ENCODE measurements at places on chromosomes 12 and 14.

DNA sequence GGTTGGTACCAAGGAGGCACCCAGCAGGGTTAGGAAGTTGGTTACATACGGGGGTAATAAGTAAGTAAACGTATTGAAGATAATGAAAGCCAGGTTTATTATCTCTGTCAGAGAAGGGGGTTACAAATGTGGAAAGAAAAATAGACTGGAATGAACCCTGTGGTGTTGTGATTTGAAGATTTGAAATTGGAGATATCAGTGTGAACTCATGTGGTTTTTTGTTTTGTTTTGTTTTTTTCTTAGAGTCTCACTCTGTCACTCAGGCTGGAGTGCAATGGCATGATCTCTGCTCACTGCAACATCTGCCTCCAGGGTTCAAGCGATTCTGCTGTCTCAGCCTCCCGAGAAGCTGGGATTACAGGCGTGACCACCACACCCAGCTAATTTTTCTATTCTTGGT lies 14.1 kb upstream of the SLC25A3 start:
- no peak for DNase-seq

GRCh38 chr12:125687403-125687802 lies 622.2 kb downstream of the AACS start:
- no peak for DNase-seq

GRCh38 chr14:98428483-98428994 lies 843.5 kb downstream of the BCL11B start:
- no peak for DNase-seq

GRCh38 chr14:61596990-61597389 lies 98.3 kb upstream of the HIF1A start:
- DNase-seq, result no peak

GRCh38 chr12:124683152-124684124 lies 116.0 kb upstream of the NCOR2 start:
- DNase-seq, result no peak

- no peak for DNase-seq
These were observed 513.1 kb downstream of the KCNH5 start for GRCh38 chr14:62532181-62532580.

DNA sequence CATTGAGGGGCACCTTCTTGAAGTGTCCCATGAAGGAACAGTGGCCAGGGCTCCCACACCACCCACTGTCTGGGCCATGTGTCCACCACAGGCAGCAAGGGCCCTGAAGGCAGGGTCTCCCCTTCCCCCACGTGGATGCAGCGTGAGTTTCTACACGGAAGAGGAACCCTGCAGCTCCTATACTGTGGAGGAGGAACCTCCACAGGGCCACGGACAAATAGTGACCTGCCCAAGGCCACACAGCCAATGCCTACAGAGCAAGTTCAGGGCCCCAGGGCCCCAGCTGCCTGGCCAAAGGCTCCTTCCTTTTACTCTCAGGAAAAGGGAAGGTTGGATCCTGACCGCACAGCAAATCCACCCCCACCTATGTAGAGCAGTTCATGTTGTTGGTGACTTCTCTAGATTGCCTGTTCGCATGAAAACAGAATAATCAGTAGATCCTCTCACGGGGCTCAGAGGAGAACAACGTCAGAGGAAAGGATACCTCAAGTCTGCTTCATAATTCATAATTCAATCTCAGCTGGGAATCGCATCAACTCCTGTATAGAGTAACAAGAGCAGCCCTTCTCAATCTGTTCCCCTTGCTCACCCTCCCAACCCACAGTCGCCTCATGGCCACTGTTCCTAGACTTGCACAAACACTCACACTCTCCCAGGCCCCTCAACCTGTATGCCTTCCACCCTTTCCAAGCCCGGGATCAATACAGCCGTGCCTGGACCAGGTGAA lies 11.1 kb upstream of the KRT73 start:
- DNase-seq, result no peak

- DNase-seq, result no peak
These were observed 28.8 kb downstream of the ATXN2 start for GRCh38 chr12:111570084-111570961.

GRCh38 chr14:47447076-47447475 lies 228.3 kb downstream of the MDGA2 start:
- no peak for DNase-seq

- DNase-seq, result no peak
These were observed 20.1 kb upstream of the TMED10 start for GRCh38 chr14:75196468-75196867.

GRCh38 chr14:63745858-63746425 lies 18.1 kb upstream of the SGPP1 start:
- no peak for DNase-seq

GRCh38 chr12:13198876-13199275 lies 2.4 kb downstream of the EMP1 start:
- DNase-seq, result no peak

DNA sequence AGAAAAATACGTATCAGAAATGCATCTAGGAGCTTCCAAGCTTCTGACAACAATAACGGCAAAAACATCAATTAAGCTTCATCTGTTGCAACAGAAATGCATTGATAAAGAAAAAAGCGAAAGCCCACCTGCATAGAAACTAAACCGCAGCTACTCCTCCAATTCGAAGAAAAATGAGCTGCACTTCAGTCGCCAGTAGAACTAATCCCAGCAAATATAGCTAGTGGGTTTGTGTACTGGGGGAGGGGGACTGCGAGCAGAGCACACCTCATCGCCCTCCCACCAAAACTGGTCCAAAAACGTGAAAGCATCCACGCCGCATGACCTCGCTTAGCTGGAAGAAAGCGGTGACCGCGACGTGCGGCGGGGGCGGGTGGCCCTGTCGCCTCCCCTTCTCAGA lies 1.2 kb downstream of the SLC35F4 start:
- DNase-seq, result no peak

DNA sequence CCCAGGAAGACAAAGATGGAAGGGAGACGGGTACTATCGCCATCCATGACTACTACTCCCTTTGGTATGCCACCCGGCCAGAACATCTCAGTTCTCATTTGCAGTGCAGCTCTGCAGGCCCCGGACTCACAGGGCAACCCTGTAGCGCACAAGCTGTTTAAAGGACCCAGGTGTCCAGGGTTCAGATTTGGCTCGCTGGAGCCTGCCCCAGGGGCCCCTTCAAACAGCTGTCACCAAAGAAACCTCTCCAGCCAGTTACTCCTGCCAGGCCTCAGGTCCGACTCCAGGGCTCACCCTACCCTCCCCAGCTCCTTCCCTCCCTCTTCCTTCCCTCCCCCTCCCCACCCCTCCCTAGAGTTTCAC lies 5.5 kb upstream of the CHD4 start:
- DNase-seq, result no peak

GRCh38 chr12:68587448-68587873 lies 23.2 kb upstream of the RAP1B start:
- no peak for DNase-seq

GRCh38 chr12:107845980-107846659 lies 71.6 kb downstream of the ASCL4 start:
- DNase-seq, result no peak

DNA sequence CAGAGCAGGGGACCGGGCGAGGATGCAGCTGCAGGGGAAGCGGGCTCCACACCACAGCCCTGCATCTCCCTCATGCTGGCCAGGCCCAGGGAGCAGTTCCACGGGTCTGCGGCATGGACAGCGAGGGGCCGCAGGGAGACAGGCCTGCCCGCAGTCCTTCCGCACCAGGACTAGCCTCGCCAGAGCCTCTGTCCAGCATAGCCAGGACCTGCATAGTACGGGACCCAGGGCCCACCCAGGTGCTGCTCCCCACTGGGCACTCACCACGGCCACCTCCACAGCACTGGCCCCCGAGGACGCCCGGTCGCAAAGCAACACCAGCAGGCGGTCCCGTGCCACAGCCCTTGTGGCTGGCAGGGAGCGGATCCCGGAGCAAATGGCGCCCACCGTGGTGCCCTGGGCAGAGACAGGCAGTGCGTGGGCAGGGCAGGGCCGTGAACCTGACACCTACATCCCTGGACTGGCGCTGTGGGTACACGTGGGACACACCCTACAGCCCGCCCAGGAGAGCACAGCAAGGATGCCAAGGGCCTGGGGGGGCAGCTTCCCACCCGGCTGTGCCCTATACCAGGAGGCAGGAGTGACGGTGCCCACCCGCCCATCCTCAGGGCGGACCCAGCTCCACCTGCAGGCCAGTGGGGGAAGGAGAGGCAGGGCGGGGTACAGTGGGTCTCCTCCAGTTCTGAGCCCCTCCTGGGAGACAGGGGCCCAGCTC lies 23.8 kb downstream of the JAG2 start:
- no peak for DNase-seq

- DNase-seq, result no peak
These were observed 214.1 kb downstream of the DUSP6 start for GRCh38 chr12:89138048-89138852.

DNA sequence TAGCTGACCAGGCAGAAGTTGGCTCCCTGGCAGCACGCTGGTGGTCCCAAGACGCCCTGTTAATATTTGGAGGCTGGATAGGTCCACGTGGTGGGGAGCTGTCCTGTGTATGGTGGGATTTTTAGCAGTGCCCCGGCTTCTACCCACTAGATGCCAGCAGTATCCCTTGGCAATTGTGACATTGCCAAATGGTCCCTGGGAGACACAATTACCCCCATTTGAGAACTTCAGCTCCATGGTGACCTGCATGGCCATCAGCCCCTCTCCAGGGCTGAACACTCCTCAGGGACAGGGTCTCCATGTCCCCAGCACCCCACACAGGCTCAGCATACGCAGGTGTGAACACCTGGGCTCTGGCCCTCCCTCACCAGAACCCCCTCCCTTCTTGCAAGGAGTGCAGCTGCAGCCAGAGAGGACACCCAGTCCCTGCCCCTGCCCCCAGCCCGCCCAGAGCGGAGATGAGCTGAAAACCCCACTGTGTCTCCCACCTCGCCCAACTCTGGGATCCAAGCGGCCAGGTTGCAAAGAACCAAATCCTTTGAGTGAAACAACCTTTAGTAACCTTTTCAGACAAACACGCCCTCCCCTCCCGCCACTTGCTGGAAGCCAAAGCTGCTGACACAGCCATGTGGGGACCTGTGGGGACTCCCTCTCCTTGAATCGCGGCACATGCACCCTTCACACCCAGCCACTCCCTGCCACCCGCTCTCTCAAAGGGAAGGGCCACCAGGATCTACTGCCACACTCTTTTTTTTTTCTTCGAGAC lies 120.4 kb downstream of the CALM1 start:
- DNase-seq, result peak; percentile 30

- DNase-seq, result no peak
These were observed 184.4 kb downstream of the ITPR2 start for GRCh38 chr12:26648584-26648983.

DNA sequence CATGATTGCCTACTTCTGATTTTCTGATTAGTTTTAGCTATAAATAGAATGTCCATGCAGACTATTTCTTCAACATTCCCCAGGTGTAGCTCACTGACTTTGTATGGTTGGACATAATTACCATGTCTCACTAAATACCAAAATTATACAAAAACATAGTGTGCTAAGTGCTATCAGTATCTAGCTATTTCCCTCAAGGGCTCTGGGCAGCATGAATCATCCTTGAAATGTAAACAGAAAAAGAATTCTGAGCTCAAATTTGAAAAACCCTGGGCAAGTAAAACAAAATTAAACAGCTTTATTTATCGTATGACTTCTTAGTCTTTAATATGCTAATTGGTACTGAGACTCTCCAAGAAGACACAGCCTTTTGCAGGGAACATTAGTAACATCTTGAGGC lies 82.9 kb downstream of the SPATA7 start:
- DNase-seq, result no peak

GRCh38 chr14:50345846-50346422 lies 33.8 kb downstream of the DMAC2L start:
- DNase-seq, result no peak

DNA sequence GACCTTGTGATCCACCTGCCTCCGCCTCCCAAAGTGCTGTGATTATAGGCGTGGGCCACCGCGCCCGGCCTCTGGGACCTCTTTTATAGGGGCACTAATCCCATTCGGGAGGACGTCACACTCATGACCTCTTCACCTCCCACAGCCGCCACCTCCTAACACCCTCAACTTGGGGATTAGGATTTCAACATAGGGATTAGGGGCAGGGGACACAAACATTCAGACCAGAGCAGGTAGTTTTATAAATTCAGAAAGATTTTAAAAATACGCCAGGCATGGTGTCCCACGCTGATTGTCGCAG lies 49.4 kb downstream of the TPCN1 start:
- DNase-seq, result no peak
